ENCODE measurements at places on chromosomes 7 and 10.

DNA sequence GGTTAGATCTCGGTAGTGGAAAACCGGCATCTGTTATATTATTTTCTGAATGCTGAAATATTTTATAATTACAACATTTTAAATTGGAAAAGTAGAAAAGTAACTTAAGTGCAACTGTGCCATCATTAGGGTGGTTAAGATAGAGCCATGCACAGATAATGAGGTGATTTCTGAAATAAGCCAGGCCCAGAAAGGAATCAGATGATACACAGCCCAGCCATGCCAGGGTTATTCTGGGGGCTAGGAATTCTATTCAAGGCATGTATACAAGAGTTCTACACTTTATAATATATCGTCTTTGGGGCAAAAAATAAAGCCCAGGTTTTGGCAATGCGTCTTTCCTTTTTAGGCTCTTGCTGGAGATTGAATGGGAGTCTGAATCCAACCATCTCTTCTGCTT is 128.7 kb downstream of the ITGB8 start:
- DNase-seq = no peak

GRCh38 chr7:90896458-90896857 is 300.3 kb downstream of the CDK14 start:
- no peak for DNase-seq

GRCh38 chr10:23358357-23358756 is 13.8 kb upstream of the C10orf67 start:
- DNase-seq = no peak

GRCh38 chr7:24709585-24710360 is 47.5 kb downstream of the GSDME start:
- no peak for DNase-seq

Data from NK-92 treated with Interleukin-12 subunit alpha and Interleukin-12 subunit beta, amount 100 ng/mL, for 24 hours (cell line).